ENCODE measurements at places on chromosomes 12 and 14.

- no peak for DNase-seq
Observed at GRCh38 chr12:65490250-65490649, 211.8 kb downstream of the MSRB3 start.

DNA sequence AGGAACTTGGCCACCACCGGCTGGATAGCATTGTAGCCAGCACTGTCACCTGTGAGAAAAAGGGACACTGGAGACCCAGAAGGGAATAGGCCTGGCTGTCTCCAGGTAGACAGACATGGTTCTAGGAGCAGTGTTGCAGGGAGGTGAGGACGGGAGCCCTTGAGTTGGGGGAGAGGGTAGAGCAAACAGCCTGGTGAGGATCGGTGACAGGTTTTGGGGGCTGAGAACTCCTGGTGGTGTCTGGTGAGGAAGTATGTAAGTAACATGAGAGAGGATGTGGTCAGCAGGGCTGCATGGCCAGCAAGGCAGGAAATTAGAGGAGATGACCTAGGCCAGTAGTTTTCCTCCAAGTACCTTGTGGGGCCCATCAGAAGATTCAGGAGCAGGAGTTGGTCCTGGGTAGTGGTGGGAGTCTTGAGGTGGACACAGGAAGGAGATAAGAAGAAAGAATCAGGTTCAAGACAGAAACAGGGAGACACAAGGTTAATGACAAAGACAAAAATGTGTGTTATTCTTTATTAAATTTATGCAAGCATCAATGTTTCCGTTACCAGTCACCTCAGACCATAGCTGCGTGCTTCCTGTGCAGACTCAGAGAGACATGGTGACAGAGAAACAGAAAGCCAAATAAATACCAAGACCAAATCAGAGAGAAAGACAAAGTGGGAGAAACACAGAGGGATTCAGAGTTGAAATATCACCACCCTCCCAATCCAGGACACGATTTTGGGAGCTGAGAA is at the start of gene ARHGAP9:
ARHGAP9 (minus strand) TSS at position 491 of the 740 bp plus-strand sequence; CDS start at position 31, 460 bp downstream.
- no peak for DNase-seq

DNA sequence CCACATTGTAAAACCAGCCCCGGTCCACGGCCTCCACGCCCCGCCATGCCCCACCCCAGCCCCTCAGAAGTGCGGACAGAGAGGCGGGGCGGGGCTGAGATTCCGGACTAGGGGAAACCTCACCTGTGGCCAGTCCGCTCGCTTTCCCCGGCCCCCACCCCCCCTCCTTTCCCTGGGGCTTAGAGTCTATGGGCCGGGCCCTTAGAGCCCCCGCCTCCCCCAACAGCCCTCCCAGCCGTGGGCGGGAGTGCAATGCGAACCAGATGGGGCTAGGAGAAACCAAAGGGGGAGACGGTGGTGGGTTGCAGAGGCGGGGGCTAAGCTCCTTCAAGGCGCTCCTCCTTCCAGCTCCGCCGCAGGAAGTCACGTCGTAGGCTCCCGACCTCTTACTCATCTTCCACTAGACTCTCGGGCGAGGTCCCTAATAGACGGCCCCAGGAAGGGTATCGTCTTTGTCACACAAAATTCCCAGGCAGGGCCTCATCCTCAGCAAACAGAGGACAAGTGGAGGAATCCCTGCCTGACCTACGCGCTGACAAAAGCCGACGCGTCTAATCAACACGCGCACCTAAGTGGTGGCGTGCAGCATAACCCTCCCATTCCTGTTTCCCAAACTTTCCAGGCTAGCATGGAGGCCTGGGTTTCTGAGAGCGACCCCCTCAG is 1.1 kb upstream of the NAB2 start:
- peak; percentile 63 for DNase-seq

- no peak for DNase-seq
Observed at GRCh38 chr14:22096514-22096895, 422.9 kb upstream of the OR4E1 start.

GRCh38 chr14:35352274-35353233 is 52.0 kb downstream of the NFKBIA start:
- no peak for DNase-seq

- DNase-seq: no peak
Observed at GRCh38 chr12:117718559-117718958, 250.2 kb downstream of the KSR2 start.

DNA sequence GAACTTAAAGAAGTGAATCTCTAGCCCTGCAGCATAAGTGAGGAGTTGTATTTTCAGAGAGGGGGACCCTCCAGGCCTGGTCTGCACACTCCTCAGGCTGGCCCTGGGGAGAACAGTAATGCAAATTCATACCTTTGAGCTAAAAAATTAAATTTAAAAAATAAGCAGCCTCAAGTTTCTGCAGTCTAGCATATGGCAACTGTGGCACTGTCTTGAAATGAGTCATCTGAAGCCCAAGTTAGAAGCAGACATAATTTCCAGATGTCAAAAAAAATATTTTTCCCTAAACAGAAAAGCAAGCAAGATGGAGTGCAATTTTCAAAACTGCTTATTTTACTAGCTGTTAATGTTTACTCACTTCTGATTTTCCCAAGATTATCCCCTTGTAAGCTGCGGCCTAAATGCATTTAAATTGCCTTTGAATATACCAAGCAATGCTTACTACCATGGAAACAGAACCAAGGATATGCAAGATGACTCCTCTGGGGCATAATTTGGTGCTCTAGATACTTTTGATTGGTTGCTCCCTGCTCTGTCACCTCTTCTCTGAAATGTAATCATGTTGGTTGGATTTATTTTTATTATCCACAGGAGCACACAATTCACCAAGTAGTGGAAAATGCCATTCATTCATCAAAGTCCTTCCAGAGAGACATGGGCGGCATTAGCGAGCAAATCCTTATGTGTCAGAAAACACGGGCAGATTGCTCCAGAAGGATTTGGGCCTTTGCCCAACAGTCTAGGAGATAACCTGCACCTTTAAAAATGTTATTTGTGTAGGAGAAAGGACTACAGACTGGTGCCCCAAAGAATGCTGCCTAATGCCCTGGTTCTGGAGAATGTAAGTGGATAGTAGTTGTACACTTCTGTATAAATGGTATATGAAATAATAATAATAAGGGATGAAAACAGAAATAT is 25.0 kb upstream of the DHRS7 start:
- DNase-seq: no peak

GRCh38 chr12:65715961-65716360 is 108.3 kb upstream of the HMGA2 start:
- no peak for DNase-seq

All from anterior cingulate cortex (tissue), 58 donors.